ENCODE measurements at places on chromosomes 2 and 18. TPM values are rescaled to one million over a fixed set of nuclear protein-coding genes. Genes with fewer than 3 reads are reported as not detected.

DNA sequence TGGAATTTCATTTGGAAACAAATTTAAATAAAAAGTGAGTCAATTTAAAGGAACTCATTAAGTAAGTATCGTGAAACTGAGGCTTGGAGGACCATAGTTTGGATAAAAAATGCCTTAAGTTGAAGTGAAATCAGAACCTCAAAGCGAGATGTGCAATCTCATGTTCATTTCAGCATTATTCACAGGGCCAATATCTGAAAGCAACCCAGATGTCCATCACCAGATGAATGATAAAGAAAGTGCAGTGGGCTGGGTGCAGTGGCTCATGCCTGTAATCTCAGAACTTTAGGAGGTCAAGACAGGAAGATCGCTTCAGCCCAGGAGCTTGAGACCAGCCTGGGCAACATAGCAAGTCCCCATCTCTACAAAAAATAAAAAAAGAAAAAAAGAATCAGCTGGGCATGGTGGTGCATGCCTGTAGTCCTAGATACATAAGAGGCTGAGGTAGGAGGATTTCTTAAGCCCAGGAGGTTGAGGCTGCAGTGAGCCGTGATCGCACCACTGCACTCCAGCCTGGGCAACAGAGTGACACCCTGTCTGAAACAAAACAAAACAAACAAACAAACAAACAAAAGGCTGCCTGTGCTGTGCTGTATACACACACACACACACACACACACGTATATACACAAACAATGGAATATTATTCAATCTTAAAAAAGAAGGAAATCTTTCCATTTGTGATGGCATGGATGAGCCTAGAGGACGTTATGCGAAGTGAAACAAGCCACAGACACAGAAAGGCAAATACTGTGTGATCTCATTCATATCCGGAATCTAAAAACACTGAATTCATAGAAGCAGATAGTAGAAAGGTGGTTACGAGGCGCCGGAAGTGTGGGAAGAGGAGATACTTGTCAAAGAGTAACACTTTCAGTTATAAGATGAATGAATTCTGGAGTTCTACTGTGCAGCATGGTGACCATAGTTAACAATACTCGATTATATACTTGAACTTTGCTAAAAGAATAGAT is 14.5 kb downstream of the SH3RF3 start:
- DNase-seq, result no peak
- H3K27me3 ChIP-seq, result peaks cover 6% of the 10 kb centered on the region
- H3K36me3 ChIP-seq, result no peaks in the 10 kb centered on the region
- H3K4me1 ChIP-seq, result peaks cover 8% of the 10 kb centered on the region
- peak overlapping the region; percentile 44 for H3K4me3 ChIP-seq

DNA sequence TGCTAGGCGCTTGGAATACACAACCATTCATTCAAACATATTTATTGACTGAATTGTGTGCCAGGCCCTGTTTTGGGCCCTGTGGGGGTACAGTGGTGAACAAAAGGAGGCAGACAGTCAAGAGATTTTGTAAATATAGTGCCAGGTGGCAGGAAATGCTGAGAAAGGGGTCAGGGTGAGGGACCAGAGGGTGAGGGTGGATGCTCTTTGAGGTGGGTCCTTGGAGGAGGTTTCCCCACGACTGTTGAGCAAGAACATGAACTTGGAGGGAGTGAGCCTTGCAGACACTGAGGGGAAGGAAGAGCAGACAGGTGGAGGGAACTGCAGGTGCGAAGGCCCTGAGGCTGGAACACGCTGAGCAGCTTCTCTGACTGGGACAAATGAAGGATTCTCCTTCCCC is 40.7 kb downstream of the ODC1 start:
- H3K4me1 ChIP-seq, result peaks cover 29% of the 10 kb centered on the region
- H3K27ac ChIP-seq, result peak overlapping the region; percentile 95
- H3K36me3 ChIP-seq, result no peaks in the 10 kb centered on the region
- H3K4me3 ChIP-seq, result peak overlapping the region; percentile 86
- no peak for DNase-seq
- H3K27me3 ChIP-seq, result no peaks in the 10 kb centered on the region

DNA sequence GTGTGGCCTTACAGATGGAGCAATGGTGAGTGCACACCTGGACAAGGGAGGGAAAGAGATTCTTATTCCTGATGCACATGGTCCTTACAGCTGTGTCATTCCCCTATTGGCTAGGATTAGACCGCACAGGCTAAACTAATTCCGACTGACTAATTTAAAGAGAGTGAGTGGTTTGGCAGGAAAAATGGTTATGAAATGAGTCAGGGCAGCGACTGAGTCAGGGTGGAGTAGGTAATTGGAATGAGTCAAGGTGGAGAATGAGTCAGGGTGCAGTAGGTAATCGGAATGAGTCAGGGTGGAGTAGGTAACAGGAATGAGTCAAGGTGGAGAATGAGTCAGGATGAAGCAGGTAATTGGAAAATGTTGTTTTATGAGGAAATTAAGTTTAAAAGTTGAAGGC is 1353.7 kb upstream of the LRRTM1 start:
- H3K27ac ChIP-seq, result no peak overlapping the region
- H3K27me3 ChIP-seq, result no peaks in the 10 kb centered on the region
- no peaks in the 10 kb centered on the region for H3K4me1 ChIP-seq
- DNase-seq, result no peak
- no peaks in the 10 kb centered on the region for H3K36me3 ChIP-seq

The LOXL3 gene
- total RNA-seq, result 0.42 TPM

GRCh38 chr2:134218930-134219658 is 34.8 kb upstream of the MGAT5 start:
- H3K36me3 ChIP-seq, result peaks cover 11% of the 10 kb centered on the region
- DNase-seq, result peak; percentile 53
- H3K27ac ChIP-seq, result peak overlapping the region; percentile 89
- H3K27me3 ChIP-seq, result no peaks in the 10 kb centered on the region
- H3K4me3 ChIP-seq, result peak overlapping the region; percentile 75

- no peaks in the 10 kb centered on the region for H3K27me3 ChIP-seq
- peaks cover 56% of the 10 kb centered on the region for H3K4me1 ChIP-seq
- H3K36me3 ChIP-seq, result peaks cover 18% of the 10 kb centered on the region
- peak overlapping the region; percentile 77 for H3K27ac ChIP-seq
Measured at GRCh38 chr2:127386246-127386645, 1.5 kb downstream of the MAP3K2 start.

- H3K27me3 ChIP-seq, result peaks cover 4% of the 10 kb centered on the region
- H3K27ac ChIP-seq, result no peak overlapping the region
- H3K4me3 ChIP-seq, result no peak overlapping the region
- no peak for DNase-seq
Measured at GRCh38 chr2:84243788-84244733, 215.0 kb downstream of the SUCLG1 start.

DNA sequence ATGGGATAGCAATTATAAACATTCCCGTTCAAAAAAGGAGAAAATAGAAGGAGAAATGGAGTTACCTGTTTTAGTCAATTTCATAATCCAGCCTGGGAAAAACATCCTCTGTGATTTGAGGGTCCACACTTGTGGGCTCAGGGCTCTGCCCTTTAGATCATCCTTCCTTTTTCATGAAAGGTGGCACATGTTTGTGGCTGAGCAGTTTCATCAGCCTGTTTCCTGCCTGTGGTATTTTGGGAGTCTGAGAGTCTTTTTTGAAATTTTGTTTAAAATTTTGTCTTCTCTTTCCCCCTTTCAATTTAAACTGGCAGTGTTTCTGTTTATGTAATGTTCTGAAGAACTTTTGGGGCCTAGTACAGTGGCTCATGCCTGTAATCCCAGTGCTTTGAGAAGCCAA is 84.0 kb downstream of the KIAA1328 start:
- H3K4me1 ChIP-seq, result peaks cover 15% of the 10 kb centered on the region
- peak overlapping the region; percentile 33 for H3K4me3 ChIP-seq
- no peaks in the 10 kb centered on the region for H3K27me3 ChIP-seq
- peaks cover 6% of the 10 kb centered on the region for H3K36me3 ChIP-seq
- DNase-seq, result no peak
- H3K27ac ChIP-seq, result peak overlapping the region; percentile 88

The UGT1A6 gene
- total RNA-seq, result not detected

GRCh38 chr2:184890311-184890710 is 292.0 kb downstream of the ZNF804A start:
- no peak for DNase-seq
- no peaks in the 10 kb centered on the region for H3K4me1 ChIP-seq
- no peak overlapping the region for H3K27ac ChIP-seq

- no peaks in the 10 kb centered on the region for H3K27me3 ChIP-seq
- no peaks in the 10 kb centered on the region for H3K36me3 ChIP-seq
- no peak overlapping the region for H3K27ac ChIP-seq
- H3K4me3 ChIP-seq, result no peak overlapping the region
- H3K4me1 ChIP-seq, result no peaks in the 10 kb centered on the region
Measured at GRCh38 chr2:114083717-114084387, 194.0 kb downstream of the ACTR3 start.

DNA sequence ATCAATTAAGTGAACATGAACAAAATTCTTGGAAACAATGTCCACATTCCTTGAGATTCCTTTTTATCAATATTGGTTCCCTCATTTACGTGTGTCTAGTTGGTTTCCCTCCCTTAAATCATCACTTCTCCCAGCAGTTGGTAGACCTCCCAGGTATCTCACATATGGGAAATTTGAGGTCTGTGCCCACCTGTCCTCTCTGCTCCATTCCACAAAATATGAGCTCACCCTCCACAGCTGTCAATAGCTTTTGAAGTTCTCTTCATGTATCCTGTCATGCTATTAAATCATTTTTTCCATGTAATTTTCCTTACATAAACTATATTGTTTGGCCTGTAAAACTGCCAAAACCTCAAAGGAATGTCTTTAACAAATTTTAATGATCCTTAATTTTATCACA is 992.2 kb upstream of the ACVR2A start:
- H3K27me3 ChIP-seq, result no peaks in the 10 kb centered on the region
- no peak overlapping the region for H3K27ac ChIP-seq
- no peak for DNase-seq
- no peaks in the 10 kb centered on the region for H3K4me1 ChIP-seq

The CCDC68 gene
- total RNA-seq, result not detected

The HRH4 gene
- 0.22 TPM for total RNA-seq

The CFC1 gene
- total RNA-seq, result not detected

DNA sequence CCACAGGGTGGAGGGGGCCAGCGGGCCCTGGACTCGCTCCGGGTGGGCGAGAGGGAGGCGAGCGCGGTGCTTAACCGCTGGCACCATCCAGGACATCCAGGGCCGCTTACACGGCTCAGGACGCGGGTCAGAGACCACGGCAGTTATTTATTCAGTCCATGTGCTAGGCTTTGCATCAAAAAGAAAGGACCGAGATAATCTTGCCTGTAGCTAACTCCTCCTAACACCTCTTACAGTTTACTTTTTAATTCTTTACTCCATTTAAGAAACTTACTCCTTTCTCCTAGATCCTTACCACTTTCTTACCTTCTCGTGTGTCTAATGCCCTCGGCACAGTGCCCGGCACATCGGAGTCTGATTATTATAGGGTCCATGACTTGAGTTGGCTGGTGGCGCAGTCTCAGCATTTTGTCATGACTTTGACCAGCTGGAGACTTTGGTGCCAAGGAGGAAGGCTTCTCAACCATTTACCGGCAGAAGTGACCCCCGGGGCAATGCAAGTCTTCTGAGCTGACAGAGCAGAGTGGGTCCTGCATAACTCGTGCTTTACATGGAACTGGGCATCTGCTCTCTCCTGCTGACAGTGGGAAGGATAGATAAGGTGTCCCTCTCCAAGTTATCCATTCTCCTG is 503 bp downstream of the ANXA4 start:
- peak overlapping the region; percentile 79 for H3K27ac ChIP-seq
- peaks cover 18% of the 10 kb centered on the region for H3K4me1 ChIP-seq
- DNase-seq, result no peak
- peaks cover 10% of the 10 kb centered on the region for H3K36me3 ChIP-seq
- peaks cover 10% of the 10 kb centered on the region for H3K27me3 ChIP-seq

Measured in activated naive CD8-positive, alpha-beta T cell treated with anti-CD3 and anti-CD28 coated beads, Interleukin-2, amount 10 ng/mL, durations not matched to agents 7 days and 5 days (primary cell).